ENCODE measurements at places on chromosomes 4 and X. TPM values are rescaled to one million over a fixed set of nuclear protein-coding genes. Genes with fewer than 3 reads are reported as not detected.
A peak's percentile ranks its signal among the peaks of the same experiment; 100 is the strongest.

GRCh38 chr4:68180849-68181526, 51.3 kb upstream of the TMPRSS11F start:
- no peak for DNase-seq

- no peak for DNase-seq
Measured at GRCh38 chr4:160880180-160880579, 1283.6 kb downstream of the FSTL5 start.

DNA sequence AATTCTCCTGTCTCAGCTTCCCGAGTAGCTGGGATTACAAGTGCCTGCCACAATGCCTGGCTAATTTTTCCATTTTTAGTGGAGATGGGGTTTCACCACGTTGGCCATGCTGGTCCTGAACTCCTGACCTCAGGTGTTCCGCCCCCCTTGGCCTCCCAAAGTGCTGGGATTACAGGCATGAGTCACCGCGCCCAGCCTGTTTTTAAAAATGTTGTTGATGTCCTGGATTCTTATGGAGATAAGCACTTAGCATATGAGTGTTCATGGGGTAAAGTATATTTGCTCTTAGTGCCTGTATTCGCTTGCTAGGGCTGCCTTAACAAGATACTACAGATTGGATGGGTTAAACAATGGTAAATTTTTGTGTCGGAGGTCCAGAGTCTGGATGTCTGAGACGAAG, 91.7 kb downstream of the CEP44 start:
- DNase-seq = no peak

GRCh38 chr4:73653695-73654106, 33.5 kb upstream of the RASSF6 start:
- no peak for DNase-seq

DNA sequence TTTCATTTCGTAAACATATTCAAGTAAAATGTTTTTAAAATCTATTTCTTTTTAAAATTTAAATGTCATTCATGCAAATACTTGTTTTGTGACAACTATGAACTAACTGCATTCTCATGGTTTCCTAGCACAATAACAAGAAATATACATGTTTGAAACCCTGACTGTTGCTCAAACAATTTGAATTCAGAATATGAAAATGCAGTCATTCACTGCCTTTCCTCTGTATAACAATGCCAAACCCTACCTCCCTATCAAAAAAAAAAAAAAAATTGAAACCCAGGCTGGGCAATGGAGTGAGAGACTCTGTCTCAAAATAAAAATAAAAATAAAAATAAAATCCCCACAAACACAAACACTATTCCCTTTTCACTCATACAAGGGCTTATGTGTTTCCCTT, 42.1 kb downstream of the MAB21L2 start:
- DNase-seq = no peak

GRCh38 chr4:73872316-73873108, 3.3 kb downstream of the CXCL1 start:
- DNase-seq = no peak

- no peak for DNase-seq
Measured at GRCh38 chr4:115234405-115235093, 121.1 kb upstream of the NDST4 start.

- no peak for DNase-seq
Measured at GRCh38 chr4:11765849-11766453, 337.3 kb upstream of the HS3ST1 start.

DNA sequence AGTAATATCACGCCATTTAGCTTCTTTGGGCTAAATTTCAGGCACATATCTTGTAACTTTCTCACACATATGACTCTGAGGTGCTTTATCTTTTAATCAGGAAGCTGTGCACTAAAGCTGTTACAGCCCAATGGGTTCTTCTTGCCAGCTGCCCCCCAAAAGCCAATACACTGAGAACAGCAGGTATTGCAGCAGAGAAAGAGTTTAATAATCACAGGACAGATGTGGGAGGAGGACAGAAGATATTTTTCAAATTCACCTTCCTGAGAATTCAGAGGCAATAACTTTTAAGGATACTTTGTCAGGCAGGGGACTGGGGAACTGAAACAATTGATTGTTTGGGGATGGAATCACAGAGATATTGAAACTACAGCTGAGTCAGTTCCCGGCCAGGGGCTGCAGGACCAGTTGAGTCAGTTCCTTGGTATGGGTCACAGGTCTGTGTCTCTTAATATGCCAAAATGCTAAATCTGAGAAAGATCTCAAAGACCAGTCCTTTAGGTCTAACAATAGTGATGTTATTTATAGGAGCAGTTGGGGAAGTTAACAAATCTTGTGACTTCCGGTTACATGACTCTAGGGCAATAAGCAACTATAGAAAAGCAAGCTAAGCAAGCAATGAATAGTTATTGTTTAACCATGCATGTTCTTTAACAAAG, 28.1 kb downstream of the DDIT4L start:
- no peak for DNase-seq

GRCh38 chrX:136214551-136214950, 36.6 kb downstream of the MAP7D3 start:
- DNase-seq = no peak

DNA sequence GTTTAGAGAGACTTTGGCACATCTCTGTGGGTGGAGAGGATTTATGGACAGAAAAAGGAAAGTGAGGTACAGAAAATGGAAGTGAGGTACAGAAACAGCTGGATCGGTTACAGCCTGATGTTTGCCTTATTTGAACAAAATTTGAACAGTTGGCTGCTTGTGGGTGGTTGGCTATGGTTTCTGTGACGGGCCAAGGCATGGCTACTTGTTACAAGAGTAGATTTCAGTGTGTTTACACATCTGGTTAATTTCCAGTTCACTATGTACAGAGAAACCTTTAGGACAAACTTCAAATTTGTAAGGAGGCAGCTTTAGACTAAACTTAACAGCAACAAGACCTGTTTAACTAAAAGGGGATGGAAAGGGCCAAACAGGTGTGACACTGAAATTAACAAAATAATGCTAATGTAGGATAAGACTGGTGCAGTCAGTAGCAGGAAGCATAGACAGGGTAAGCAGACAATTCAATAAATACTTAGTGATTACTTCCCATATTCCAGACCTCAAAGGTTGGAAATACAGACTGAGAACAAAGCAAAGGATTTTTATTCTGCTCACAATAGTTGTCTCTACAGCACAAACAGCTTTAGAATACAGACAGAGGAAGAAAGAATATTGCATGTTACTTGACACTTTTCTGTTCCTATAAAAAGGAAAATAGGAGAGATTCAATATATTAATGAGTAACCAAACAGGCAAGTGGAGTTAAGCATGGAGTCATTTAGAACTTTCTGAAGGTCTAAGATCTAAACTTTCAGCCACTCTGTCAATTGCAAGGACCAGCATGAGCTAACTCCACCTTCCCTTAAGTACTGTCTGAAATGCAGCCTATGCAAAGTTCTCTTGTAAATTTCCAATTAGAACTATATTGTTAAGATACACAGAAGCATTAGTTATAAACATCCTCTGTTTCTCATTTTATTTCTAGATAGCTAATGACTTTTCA, 294.4 kb upstream of the FAT4 start:
- DNase-seq = no peak

GRCh38 chr4:176376032-176376614, 56.4 kb downstream of the SPCS3 start:
- no peak for DNase-seq

GRCh38 chrX:6384371-6384770, 150.5 kb downstream of the VCX3A start:
- no peak for DNase-seq

GRCh38 chrX:74865725-74866124, 59.5 kb downstream of the NEXMIF start:
- DNase-seq = no peak

DNA sequence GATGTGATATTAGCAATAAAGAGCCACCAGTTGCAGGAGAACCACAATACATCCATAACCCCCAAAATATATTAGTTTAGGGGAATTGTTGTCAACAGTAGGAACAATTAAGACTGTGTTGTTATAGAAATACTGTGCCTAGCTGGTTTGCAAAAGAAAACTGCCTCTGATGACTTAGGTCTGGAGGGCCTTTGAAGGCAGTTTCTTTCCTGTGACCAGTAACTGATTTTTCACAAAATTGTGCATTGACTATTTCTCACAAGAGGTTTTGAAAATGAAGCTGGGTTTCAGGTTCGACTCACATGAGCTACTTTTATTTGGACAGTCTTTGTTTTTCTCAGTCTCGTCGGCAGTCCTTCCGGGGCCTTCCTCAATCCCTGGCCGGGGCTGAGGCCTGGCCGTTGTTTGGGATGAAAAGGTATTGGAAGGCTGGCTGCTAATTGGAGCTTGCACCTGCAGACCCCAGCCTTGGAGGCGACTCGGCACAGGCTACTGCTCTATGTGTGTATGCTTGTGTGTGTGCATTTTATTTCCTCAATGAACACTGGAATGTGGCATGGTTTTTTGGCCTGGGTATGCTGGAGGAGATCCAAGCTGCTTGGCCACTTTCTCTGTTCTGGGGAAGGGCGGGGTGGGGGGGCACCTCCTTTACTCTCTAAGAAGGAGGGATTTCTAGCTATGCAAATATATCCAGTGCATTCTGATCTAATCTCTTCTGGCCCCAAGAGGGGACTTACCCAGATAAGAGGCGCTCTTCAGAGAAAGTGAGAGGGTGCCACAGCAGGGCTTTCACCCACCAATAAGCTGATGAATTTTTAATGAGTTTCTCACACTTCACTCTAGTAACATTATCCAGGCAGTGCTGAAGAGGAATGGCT, 49.5 kb upstream of the LNX1 start:
- DNase-seq = no peak

- DNase-seq = no peak
Measured at GRCh38 chrX:38240541-38240940, 19.9 kb upstream of the SRPX start.

- peak; percentile 9 for DNase-seq
Measured at GRCh38 chr4:6002492-6002833, 15.8 kb downstream of the C4orf50 start.

GRCh38 chr4:168839758-168840391, 170.2 kb downstream of the CBR4 start:
- DNase-seq = no peak

The GPAT3 gene
- 6.5 TPM for total RNA-seq

The ZNF280C gene
- 3.0 TPM for total RNA-seq

The PSAPL1 gene
- not detected for total RNA-seq

The IL2RG gene
- total RNA-seq = 0.88 TPM

The NSG1 gene
- total RNA-seq = 104 TPM

The OPRPN gene
- not detected for total RNA-seq

The KLHL4 gene
- total RNA-seq = 21.4 TPM

The PLXNA3 gene
- 46.5 TPM for total RNA-seq

The CENPVL1 gene
- not detected for total RNA-seq
